Activated T-cell treated with anti-CD3 and anti-CD28 coated beads, Interleukin-2, amount 50 U/mL, for 24 hours (primary cell): ENCODE measurements at places on chromosomes 3 and 15.

GRCh38 chr15:31273258-31273941, 53.2 kb upstream of the KLF13 start:
- DNase-seq = no peak
- no peaks in the 10 kb centered on the region for H3K36me3 ChIP-seq
- no peak overlapping the region for H3K27ac ChIP-seq

- no peak within 1 kb of the TSS for H3K27ac ChIP-seq
- DNase-seq = no peak
- no peaks in the 10 kb centered on the region for H3K36me3 ChIP-seq
- no peaks in the 10 kb centered on the region for H3K27me3 ChIP-seq
These were observed at the start of gene LIPC for GRCh38 chr15:58431221-58432149. Gene LIPC (plus strand): TSS chr15:58431991. CDS start chr15:58432033, 42 bp downstream.

DNA sequence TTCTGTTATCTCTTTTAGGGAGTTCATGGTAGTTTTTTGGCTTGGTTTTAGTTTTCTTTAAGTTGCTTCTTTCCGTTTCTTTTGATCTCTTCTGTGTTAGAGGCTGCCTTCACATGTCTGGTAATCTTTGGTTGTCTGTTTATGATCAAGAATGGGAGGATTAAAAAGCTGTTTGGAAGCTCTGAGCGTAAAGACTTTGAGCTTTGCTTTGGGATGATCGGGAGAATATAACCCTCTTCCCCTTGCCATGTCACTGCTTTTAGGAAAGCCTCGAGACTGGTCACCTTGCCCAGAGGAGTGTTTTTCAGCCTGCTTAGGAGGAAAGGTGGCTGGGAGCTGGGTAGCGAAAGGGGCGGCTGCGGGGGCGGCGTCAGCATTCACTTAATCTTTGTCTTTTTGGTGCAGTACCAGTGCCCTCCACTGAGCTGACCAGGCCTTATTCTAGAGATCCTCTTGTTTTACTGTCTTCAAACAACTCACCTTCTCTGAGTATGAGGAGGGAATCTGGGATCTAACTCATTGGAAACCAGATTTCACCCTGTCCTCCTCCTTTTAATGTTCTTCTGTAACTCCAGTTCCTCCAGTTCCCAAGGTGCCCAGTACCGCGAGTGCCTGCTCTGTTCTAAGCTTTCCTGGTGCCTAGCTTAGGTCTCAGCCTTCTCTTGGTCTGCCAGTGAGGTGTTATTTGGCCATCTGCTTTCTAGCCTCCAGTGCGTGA, 15.5 kb downstream of the TATDN2 start:
- H3K36me3 ChIP-seq = peaks cover 96% of the 10 kb centered on the region
- H3K27me3 ChIP-seq = no peaks in the 10 kb centered on the region
- H3K27ac ChIP-seq = peak overlapping the region; percentile 90
- H3K4me3 ChIP-seq = peak overlapping the region; percentile 73
- DNase-seq = peak; percentile 74

DNA sequence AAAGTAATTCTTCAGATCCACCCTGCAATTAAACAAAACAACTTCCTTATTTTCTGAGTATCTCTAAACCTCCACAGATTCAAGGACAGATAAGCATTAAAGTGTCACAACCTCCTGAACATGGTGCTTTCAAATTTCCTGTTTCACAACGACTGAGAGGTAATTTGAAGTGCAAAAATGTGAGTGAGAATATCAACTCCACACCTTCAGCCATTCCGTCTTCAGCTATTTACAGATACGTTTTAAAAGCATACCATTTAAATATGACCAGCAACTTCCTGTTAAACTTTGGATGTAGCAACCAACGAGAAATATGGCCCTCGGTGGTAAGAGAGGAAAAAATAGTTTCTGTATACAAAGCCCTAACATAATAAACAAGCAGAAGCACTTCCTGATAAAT, 32.1 kb upstream of the PCSK6 start:
- no peak for DNase-seq
- peaks cover 4% of the 10 kb centered on the region for H3K4me1 ChIP-seq
- no peak overlapping the region for H3K27ac ChIP-seq

DNA sequence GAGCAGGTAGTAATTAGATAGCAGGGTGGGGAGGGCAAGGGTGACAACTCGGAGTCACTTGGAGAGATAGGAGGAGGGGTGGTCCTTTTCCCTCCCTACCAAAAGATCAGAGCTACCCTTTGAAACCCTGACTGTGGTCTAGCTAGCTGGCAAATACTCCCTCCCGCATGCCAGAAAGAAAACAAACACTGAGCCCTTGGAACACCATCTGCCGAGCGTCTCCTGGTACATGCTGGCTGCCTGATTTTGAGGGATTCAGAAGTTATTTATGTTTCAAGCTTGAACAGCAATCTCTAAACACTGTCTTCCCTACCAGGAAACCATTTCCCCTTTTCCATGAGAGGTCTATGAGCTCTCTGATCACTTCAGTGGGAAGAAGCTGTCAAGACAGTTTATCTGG, 291.6 kb upstream of the CFAP20DC start:
- H3K4me1 ChIP-seq = peaks cover 9% of the 10 kb centered on the region
- no peak for DNase-seq
- no peak overlapping the region for H3K4me3 ChIP-seq
- no peaks in the 10 kb centered on the region for H3K27me3 ChIP-seq
- no peaks in the 10 kb centered on the region for H3K36me3 ChIP-seq
- no peak overlapping the region for H3K27ac ChIP-seq

DNA sequence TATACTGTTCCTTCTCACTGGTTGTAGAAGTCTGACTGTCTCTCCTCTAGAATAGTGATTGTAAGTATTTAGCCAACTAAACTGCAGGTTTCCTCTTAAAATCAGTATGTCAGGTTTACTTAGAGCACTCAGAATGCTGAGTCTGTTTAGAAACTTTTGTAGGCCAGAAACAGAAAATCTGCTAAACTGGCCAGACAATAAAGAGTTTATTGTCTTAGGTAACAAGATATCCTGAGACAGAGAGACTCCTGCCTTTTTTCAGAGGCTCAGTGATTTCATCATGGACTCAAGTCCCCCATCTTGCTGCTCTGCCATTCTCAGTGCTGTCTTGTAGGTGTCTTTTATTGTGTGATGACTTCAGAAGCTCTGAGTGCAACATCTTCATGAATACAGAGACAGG, 279.0 kb downstream of the MFSD1 start:
- H3K27ac ChIP-seq = no peak overlapping the region
- DNase-seq = no peak
- no peaks in the 10 kb centered on the region for H3K36me3 ChIP-seq
- no peaks in the 10 kb centered on the region for H3K27me3 ChIP-seq
- H3K4me3 ChIP-seq = no peak overlapping the region

DNA sequence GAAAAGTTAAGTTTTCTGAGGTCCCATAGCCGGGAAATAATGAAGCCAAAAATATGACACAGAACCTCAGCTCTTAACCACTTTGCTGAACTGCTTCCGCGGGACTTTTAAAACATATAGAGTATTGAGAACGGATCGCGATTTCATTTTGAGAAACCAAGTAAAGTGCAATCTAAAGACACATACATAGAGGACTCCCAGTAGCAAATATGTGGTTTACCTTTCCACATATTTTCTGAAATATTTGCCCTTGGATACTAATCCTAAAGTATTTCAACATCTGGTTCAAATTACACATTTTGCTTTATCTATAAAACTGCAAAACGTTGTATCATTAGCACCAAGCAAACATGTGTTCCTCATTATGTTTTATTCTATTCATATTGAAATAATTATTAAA, 776.5 kb downstream of the ROBO2 start:
- no peaks in the 10 kb centered on the region for H3K27me3 ChIP-seq
- DNase-seq = no peak
- no peaks in the 10 kb centered on the region for H3K4me1 ChIP-seq
- no peaks in the 10 kb centered on the region for H3K36me3 ChIP-seq

- no peaks in the 10 kb centered on the region for H3K36me3 ChIP-seq
- H3K27ac ChIP-seq = no peak overlapping the region
- no peak overlapping the region for H3K4me3 ChIP-seq
- no peaks in the 10 kb centered on the region for H3K4me1 ChIP-seq
- no peak for DNase-seq
These were observed 106.7 kb downstream of the ZIC4 start for GRCh38 chr3:147299656-147300055.

DNA sequence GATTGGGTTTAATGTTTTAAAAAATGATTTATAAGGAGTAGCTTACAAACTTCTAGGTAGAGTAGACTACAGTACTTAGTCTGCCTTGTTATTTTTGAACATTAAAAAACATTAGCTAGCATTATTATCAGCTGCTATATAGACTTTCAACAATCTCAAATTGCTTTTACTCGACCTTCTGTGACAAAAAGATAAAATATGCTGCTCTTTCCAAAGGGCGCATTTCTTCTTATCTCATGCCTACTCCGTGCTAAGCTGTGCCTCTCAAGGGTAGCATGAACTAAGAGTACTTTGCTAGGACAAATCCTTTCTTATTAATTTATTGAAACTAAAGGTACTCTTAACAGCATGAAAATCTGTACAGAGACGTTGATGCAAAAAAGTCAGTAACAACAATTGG, 71.3 kb downstream of the SPRED1 start:
- H3K4me3 ChIP-seq = no peak overlapping the region
- H3K4me1 ChIP-seq = peaks cover 3% of the 10 kb centered on the region
- no peak overlapping the region for H3K27ac ChIP-seq
- DNase-seq = no peak
- peaks cover 6% of the 10 kb centered on the region for H3K27me3 ChIP-seq

- peaks cover 58% of the 10 kb centered on the region for H3K27me3 ChIP-seq
- no peak for DNase-seq
- no peaks in the 10 kb centered on the region for H3K36me3 ChIP-seq
- no peak overlapping the region for H3K27ac ChIP-seq
These were observed 128.3 kb downstream of the TPRA1 start for GRCh38 chr3:127462111-127462655.

GRCh38 chr3:108117241-108117775, 26.5 kb upstream of the CD47 start:
- peak overlapping the region; percentile 92 for H3K27ac ChIP-seq
- peaks cover 49% of the 10 kb centered on the region for H3K4me1 ChIP-seq
- H3K4me3 ChIP-seq = no peak overlapping the region
- no peak for DNase-seq
- H3K36me3 ChIP-seq = no peaks in the 10 kb centered on the region

GRCh38 chr3:195064300-195064931, 206.5 kb downstream of the XXYLT1 start:
- no peak for DNase-seq
- no peaks in the 10 kb centered on the region for H3K4me1 ChIP-seq
- H3K27ac ChIP-seq = no peak overlapping the region
- no peaks in the 10 kb centered on the region for H3K27me3 ChIP-seq
- H3K36me3 ChIP-seq = peaks cover 18% of the 10 kb centered on the region
- no peak overlapping the region for H3K4me3 ChIP-seq

- peaks cover 38% of the 10 kb centered on the region for H3K27me3 ChIP-seq
- H3K4me1 ChIP-seq = no peaks in the 10 kb centered on the region
- H3K4me3 ChIP-seq = no peak overlapping the region
- no peaks in the 10 kb centered on the region for H3K36me3 ChIP-seq
- H3K27ac ChIP-seq = no peak overlapping the region
- DNase-seq = no peak
These were observed 56.0 kb upstream of the LINGO1 start for GRCh38 chr15:77688693-77689092.
